ENCODE measurements at places on chromosomes 12 and 14.

DNA sequence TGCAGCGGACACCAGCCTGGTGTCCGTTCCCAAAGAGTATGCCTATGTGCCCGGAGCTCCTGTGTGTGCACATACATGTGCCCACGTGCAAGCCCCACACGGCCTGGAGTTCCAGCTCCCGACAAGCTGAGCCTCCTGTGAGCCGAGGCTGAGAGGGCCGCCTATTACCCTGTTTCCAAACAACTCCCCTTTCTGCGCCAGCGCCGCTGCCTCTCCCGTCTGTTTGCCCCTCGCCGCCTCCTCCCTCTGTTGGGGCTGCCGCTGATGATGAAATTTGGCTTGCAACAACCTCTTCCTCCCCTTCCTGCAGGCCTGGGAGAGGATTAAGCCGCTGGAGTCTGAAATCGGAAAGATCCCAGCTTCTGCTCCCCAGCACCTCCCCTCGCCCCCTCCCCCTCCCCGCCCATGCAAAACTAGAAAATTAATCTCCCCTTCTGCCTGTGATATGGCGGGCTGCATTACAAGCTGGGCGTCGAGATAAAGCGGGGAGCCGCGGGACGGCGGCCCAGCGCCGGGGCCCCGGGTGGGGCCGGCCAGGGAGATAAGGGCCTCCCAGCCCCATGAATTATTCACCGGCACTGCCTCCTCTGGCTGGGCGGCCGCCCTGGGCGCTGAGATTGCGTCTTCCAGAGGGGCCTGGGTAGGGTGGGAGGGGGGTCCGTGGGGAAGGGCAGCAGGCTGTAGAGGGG, 6.8 kb upstream of the ASIC1 start:
- peak; percentile 68 for DNase-seq

GRCh38 chr12:57735952-57736740, 2.4 kb downstream of the AGAP2 start:
- DNase-seq: peak; percentile 21

DNA sequence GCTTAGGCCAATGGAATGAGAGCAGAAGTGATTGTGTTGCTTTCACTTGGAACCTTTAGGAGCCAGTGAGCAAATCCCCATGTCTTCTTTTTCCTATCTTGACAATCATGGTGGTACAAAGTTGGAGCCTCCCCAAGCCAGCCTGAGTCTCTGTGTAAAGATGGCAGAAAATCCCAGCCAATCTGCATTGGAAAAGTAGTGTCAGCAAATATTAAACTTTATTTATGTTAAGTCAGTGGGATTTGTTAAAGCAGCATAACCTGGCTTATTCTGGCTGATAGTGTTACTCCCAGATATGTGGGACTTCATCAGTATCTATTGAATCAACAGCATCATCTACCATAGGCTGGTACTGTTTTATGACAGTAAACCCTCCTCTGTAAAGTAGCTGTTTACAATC, 2.2 kb upstream of the NUAK1 start:
- no peak for DNase-seq

DNA sequence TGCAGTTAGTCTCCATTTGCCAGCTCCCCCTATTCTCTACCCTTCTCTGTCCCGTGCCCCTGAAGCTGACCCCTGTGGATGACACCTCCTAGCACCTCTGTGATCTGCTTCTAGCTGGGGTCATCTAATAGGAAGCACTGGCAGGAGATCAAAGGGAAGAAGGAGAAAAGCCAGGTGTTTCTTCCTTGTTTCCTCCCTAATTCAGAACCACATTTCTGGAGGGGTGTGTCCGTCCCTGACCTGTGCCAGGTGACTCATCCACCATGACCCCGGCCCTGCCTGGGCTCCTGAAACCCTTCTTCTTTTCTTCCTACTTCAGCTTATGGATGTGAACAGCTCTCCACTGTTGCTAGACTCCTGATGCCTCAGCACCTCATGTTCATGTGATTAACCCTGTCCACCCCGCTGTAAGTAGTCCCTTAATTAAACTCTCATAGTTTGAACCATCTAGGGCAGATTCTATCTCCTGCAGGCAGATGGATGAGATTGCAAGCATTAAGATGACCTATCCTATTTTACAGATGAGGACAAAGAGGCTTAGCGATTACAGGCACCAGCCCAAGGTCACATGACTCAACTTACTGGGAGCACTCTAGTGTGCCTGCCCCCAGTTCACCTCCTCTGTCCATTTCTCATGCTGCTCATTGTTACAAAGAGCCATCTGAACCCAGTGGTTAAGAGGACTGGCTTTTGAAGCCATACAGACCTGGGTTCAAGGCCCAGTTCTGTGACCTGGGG, 770.5 kb downstream of the MED13L start:
- DNase-seq: no peak

- peak; percentile 91 for DNase-seq
Observed at GRCh38 chr14:64504897-64505794, 576 bp downstream of the ZBTB1 start.

DNA sequence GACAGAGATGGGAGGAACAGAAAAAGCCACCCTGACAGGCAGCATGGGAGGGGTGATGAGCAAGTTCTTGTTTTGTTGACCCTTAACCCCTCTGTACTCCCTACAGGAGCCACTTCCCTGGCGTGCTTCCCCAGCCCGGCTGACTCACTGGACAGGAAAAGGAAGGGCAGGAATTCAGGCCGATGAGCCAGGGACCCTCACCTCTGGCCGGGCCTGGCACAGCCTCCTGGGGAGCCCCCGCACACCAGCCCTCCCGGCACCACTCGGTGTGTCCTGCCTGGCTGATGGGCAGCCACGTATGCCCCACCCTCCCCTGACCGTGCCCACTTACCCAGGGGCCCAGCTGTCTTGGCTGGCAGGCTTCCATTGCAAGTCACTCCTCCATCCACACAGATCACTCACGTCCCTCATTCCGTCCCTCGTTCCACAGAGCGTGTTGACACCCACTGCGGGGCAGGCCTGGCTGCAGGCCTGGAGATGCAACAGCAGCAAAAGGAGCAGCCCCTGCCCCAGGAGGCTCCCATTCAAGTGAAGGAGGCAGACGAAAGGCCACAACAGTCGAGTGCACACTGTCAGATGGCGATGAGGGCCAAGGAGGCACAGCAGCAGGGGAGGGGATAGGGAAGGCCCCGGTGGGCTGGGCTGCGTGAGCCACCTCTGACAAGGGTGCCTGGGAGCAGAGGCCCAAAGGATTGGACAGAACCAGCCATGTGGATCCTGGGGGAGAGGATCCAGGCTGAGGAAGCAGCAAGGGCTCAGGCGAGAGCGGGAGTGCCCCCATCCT, 19.7 kb upstream of the CD9 start:
- peak; percentile 38 for DNase-seq

DNA sequence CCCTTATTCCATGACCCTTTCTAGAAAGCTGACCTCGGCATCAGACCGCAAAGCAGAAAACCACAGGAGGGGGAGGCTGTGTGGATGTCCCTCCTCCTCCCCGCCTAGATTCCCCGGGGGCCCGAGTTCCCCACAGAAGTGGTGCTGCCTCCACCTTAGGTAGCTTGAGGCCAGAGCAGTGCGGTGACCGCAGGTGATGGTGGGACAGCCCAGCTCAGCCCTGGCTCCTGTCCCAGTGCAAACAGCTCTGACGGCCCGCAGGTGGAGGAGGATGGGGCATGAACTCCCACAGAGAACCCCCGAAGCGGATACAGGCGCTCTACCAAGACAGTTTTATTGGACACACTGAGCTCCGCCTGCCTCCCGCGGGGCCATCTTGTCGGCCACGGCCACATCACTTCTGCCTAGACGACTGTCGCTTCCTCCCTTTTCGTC, 19.5 kb downstream of the ARL6IP4 start:
- DNase-seq: no peak

DNA sequence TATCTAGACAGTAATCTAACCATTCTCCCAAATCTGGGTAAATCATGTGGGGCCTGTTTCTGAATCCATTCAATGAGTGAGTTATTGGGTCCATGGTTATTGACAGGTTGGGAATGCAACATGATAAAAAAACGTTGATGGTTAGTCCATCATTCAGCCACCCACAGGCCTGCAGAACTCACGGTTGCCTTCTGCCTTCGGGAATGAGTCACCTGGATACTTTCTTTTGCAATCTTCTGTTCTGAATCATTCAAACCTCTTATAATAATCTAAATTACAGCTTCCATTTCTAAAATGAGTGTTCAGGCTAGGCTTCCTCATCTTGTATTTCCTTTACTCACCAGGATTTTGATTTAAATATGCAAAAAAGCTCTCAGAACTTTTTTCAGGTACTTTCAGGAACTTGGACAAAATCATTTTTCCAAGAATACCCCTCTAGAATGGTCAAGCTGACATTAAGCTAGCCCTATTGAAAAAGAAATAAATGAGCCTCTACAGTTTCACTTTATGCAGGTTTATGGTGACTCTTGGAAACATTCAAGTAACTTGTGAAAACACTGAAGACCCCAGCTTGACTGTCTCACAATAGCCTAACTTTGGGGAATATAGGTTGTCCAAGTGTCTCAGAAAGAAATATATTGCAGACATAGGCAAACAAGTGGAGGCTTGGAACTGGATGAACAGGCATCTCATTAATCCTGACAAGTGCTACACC, 94.4 kb downstream of the KCNK10 start:
- DNase-seq: no peak

- no peak for DNase-seq
Observed at GRCh38 chr14:38257507-38257906, 1.6 kb upstream of the CLEC14A start.

- DNase-seq: no peak
Observed at GRCh38 chr12:12925388-12925787, 26.6 kb downstream of the GPRC5D start.

DNA sequence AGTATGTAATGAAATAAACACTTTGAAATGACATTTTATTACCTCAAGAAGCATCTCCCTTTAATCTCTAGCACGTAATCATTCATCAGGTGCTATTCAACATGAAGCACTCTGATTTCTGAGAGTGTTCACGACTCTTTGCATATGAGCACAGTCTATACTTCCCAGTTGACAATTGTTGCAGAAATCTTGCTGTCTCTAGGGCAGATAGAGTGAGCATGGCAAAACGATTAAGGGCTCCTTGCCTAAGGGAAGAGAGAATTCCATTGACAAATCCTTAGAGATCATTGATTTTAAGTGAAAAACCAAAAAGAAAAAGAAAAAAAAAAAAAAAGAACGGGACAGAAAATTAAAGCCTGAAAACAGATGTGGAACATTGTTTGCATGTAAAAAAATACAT, 107.6 kb downstream of the C12orf50 start:
- no peak for DNase-seq

- peak; percentile 63 for DNase-seq
Observed at GRCh38 chr12:109987615-109988014, 8.6 kb downstream of the GIT2 start.

GRCh38 chr12:27973487-27973890, 956 bp upstream of the PTHLH start:
- DNase-seq: no peak

GRCh38 chr12:52557476-52557875, 4.5 kb upstream of the KRT71 start:
- DNase-seq: no peak

DNA sequence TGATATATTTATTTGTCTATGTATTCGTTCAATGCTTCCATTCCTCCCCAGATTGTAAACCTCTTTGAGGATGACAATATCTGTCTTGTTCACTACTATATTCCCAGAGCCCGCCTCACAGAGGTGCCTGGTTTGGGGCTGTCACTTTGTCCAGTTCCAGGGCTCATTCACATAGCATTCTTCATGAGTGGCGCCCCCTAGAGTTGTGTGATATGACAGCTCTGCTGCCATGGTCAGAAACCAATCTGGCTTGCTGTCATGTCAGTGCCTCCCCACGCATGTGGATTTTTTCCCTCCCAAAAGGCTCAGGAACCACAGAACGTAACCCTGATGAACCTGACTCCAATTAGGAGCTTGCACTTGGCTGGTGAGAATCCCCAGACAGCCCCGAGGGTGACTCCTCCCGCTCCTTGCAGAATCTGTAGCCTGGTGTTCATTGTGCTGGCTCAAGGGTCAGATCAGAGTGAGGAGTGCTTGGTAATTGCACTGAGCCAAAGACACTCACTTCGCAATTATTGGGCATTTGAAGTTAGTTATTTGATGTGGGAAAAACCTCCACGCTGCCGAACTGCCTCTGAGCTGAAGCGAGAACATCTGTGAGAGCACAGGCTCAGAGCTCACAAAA, 145.5 kb downstream of the PTPN11 start:
- no peak for DNase-seq

DNA sequence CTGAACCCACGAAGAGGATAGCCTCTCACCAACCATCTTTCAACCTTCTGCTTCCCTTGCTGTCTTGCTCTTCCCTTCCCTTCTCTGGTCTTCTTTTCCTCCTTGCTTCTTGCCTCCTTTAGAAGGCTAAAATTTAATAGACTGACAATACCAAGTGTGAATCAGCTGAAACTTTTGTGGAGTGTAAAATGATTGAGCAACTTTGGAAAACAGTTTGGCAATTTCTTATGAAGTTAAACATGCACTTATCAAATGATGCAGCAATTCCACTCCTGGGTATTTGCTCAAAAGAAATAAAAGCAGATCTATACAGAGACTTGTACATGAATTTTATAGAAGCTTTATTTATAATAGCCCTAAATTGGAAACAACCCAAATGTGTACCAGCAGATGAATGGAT, 3.3 kb upstream of the KRT86 start:
- no peak for DNase-seq

GRCh38 chr12:44519931-44520330, 356.2 kb downstream of the NELL2 start:
- DNase-seq: no peak

GRCh38 chr12:111993292-111994150, 19.4 kb downstream of the TMEM116 start:
- no peak for DNase-seq

GRCh38 chr12:122965321-122965751, 927 bp downstream of the ABCB9 start:
- no peak for DNase-seq

GRCh38 chr14:27079716-27080115, 481.9 kb upstream of the NOVA1 start:
- DNase-seq: no peak

DNA sequence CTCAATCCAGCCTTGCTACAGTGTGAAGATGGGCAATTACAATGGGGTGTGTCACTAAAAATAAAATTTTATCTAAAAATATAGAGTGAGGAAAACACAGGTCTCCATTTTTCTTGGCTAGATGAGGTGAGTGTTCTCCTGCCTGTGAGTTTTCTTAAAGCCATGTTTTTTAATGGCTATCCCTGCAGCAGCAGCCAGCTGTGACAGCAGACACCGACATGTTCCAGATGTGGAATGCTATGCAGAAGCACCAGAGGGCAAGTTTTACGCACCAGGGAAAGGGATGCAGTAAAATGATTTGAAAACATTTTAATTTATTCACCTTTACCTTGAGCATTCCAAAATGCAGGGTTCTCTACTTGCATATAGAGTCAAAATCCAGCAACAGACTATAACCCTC, 577.0 kb upstream of the STXBP6 start:
- DNase-seq: no peak

GRCh38 chr14:67733616-67734015, 31.9 kb downstream of the RDH12 start:
- no peak for DNase-seq

DNA sequence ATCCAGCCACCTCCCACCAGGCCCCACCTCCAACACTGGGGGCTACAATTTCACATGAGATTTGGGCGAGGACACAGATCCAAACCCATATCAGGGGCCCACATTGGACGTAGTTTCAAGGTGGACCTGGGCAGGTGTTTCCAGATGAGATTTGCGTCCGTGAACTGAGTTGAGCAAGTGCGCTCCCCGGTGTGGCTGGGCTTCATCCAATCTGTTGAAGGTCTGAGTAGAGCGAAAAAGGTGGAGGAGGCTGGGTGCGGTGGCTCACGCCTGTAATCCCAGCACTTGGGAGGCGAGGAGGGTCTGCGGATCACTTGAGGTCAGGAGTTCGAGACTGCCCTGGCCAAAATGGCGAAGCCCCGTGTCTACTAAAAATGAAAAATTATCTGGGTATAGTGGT, 4.9 kb upstream of the GLT1D1 start:
- no peak for DNase-seq

Measured in fibroblast of skin of right quadriceps (primary cell).